ENCODE measurements at places on chromosomes 12 and 14.

- DNase-seq, result peak; percentile 59
Measured at GRCh38 chr12:131091413-131091975, 137.8 kb downstream of the ADGRD1 start.

DNA sequence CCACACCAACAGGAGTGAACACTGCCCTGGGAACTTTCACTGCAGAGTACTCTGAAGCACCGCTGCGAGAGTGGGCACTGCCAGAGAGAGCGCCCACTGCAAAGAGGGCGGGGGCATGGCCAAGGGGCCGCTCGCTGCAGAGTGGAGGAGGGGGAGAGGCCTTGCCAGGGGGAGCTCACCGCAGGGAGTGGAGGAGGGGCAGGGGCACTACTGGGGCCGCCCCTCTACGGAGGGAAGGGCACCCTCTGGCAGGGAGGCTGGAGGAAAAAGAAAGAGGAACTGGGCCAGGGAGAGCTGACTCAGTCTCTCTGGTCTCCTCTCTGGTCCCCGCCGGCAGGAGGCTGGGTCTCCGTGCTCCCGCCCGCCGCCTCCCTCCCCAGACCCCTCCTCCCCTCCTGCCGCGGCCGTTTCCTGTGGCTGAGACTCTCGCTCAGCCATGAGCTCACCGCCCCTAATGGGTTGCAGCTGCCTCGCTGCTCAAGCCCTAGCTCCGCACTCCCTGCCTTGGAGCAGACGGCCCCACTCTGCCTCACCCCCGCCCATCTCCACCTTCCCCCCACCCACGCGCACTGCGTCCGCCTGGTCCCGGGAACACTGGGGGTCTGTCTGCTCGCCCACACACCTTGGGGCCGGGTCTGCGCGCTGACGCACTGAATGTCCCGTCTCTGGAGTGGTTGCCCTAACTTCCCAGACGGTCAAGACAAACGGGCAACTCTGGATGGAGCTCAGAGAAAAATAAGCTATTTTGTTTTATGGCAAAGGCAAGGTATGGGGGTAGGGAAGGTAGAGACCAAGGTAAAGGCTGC lies 1.3 kb downstream of the ARHGEF40 start:
- DNase-seq, result peak; percentile 76

DNA sequence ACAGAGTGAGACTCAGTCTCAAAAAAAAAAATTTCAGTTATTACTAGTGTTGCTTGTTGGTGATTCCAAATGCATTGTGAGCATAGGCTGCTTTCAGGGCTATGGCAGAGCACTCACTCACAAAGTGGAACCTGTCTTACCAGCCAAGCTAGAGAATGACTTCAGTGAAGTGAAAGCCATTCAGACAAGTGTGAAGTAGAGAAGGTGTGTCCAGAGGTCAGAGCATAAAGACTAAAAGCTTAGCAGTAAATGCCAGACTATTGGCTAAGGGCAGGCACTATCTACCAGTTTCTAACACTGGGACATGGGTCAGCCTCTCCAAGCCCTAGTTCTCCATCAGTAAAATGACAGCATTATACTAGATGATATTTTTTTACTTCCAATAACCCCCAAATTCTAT lies 12.7 kb downstream of the PPP1R36 start:
- no peak for DNase-seq

GRCh38 chr12:110742096-110742717 lies 484 bp downstream of the PPP1CC start:
- DNase-seq, result no peak

DNA sequence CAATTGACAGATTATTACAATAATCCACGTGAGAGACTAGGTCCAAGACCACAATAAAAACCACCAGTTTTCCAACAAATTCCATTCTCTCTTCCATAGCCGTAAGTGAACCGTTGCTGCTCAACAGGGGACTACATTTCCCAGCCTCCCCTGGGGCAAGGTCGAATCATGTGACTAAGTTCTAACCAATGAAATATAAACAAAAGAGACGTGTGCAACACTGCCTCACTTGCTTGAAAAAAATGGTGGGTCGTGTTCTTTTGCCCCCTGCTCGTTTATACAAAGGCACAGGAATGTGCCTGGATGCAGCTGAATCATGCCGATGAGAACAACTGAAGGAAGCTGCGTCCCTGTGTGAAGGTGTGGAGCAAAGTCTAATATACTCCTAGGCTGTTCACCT lies 51.1 kb downstream of the HSPB8 start:
- no peak for DNase-seq

GRCh38 chr12:107525719-107526554 lies 159.7 kb upstream of the PWP1 start:
- DNase-seq, result no peak

DNA sequence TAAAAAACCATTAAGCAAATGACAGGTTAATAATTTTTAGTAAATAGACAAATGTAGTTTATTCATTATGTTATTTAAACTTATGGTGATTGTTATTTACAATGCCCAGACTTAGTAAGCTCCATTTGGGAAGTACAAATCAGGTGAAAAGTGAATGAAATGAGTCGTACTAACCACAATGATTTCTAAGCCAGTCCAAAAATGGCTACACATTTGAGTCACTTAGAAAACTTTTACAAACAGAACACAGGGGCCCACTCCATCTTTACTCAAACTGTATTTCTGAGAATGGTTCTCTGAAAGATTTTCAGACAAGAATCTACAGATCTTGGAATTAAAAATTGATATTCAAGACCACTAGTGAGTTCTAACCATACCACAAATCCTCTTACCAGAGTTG lies 653.3 kb upstream of the MIS18BP1 start:
- DNase-seq, result no peak

DNA sequence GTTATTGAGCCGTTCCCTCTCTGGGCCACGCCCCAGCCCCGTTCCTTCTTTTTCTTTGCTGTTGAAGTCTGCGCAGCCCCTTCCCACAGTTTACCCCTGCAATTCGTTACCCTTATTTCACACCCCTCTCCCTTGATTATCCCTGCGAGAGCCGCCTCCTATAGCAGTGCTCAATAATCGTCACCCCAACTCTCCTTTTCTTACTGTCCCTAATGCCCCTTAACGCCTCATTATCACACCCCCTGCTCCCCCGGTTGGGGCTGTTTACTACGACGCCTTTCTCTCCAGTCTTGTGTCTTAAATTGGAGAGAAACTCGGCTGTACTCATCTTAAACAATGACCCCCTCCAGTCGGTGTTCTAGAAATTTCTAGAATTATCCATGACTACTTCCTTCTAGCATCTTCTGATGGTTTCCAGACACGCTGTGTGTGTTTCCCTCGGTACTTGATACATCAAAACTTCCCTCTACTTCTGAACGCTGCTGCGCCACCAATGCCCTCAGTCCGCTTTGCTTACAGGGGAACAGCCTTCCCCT lies 713 bp upstream of the FBXL14 start:
- DNase-seq, result no peak

GRCh38 chr14:96598332-96598928 lies 96.2 kb downstream of the PAPOLA start:
- no peak for DNase-seq

- DNase-seq, result no peak
Measured at GRCh38 chr14:61151251-61151650, 129.9 kb downstream of the TMEM30B start.

All from activated CD4-positive, alpha-beta T cell treated with anti-CD3 and anti-CD28 coated beads, Interleukin-2, amount 50 U/mL, for 48 hours (primary cell).